ENCODE measurements at places on chromosomes 3 and 15. TPM values are rescaled to one million over a fixed set of nuclear protein-coding genes. Genes with fewer than 3 reads are reported as not detected.

The MCF2L2 gene
- total RNA-seq: 0.12 TPM

The GABRR3 gene
- total RNA-seq: 0.51 TPM

The WDR5B gene
- total RNA-seq: 2.5 TPM

The DUOXA1 gene
- total RNA-seq: not detected

The CHRD gene
- 67.5 TPM for total RNA-seq

The DNAJA4 gene
- total RNA-seq: 2.0 TPM

The CFAP20DC gene
- total RNA-seq: 1.2 TPM

The GASK1A gene
- total RNA-seq: 5.5 TPM

The SNAP23 gene
- 20.7 TPM for total RNA-seq

The CACNA2D2 gene
- 0.06 TPM for total RNA-seq

The PRRT3 gene
- 0.35 TPM for total RNA-seq

The RAB6B gene
- 0.09 TPM for total RNA-seq

The RBSN gene
- 13.9 TPM for total RNA-seq

The HTR3E gene
- not detected for total RNA-seq

The PLSCR2 gene
- not detected for total RNA-seq

The TMEM158 gene
- total RNA-seq: 0.54 TPM

The SUSD5 gene
- not detected for total RNA-seq

The ISLR2 gene
- total RNA-seq: not detected

All from right lobe of liver (tissue), 6 donors.